ENCODE measurements at places on chromosomes 5 and 9.

- DNase-seq = no peak
These were observed 402.9 kb downstream of the ENC1 start for GRCh38 chr5:74237571-74238145.

- no peak for DNase-seq
These were observed at the start of gene NR2F1-AS1 for GRCh38 chr5:93580927-93581445. TSS of gene NR2F1-AS1 (minus strand) at chr5:93581219.

DNA sequence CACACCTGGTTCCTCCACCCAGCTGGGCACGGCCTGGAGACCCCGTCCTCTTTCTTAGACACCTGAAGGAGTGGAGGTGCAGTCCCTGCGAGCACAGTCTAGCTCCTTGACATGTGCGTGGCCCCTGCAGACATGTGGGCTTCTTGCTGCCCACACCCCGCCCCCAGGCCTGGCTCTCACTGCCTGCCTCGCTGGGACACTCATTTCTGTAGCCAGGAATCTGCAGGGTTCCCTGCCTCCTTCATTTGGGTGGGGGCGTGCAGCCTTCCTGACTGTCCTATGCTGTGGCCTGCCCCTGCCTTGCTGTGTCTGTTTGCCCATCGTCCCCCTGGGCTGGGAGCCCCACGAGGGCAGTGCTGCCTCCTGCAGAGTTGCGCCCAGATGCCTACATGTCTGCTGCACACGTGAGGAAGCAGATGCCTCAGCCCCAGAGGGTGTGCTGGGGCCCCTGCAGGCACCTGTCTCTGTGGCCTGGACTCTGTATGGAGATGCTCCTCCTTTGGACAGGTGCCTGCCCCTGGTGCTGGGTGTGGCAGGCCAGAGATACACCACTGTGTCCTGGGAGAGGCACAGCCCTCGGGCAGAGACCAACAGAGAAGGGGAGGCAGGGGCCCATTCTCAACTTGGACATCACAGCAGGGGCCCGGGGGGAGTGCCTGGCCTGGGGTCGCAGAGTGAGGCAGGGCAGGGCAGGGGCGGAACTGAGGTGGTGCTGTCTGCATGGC lies 22.6 kb downstream of the FLT4 start:
- no peak for DNase-seq

- no peak for DNase-seq
These were observed 34.3 kb downstream of the UBE2R2 start for GRCh38 chr9:33851301-33851700.

- DNase-seq = no peak
These were observed 179.1 kb upstream of the PRLR start for GRCh38 chr5:35409361-35409760.

GRCh38 chr5:1431896-1432295 lies 13.3 kb downstream of the SLC6A3 start:
- DNase-seq = no peak

- DNase-seq = no peak
These were observed 1309.2 kb upstream of the C9orf72 start for GRCh38 chr9:28882529-28882928.

DNA sequence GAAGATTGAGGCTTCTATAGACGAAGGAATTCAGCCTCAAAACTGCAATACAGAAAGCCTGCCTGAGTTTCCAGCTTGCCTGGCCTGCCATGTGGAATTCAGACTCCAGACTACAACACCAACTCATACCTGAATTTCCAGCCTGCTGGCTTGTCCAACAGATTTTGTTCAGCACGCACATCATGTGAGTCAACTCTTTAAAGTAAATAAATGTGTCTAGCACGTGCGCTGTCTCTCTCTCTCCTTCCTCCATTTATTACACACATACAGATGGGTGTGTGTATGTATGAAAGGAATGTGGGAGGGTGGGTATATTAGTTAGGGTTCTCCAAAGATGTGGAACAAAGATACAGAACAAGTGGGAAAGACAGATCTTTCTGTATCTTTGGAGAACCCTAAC lies 82.4 kb upstream of the TAS2R1 start:
- DNase-seq = no peak

DNA sequence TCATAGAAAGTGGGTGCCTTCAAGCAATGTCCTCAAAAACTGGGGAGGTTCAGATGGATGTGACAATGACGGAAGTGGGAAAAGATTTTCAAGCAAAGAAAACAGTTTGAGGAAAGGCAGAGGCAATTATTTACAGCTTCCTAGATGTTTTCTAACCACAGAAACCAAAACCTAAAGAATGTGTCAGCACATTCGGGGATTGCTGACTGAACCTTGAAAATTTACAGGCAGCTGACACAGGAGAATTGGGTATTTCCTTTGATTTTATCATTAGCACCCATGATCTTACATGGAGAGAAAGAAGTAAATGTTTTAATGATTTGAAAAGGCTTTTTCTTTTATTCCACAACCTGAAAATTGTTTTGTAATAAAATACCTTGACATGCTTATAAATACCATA lies 369.0 kb downstream of the ACTL7B start:
- DNase-seq = no peak

- no peak for DNase-seq
These were observed 885.6 kb upstream of the DMAC1 start for GRCh38 chr9:8684978-8685708.

DNA sequence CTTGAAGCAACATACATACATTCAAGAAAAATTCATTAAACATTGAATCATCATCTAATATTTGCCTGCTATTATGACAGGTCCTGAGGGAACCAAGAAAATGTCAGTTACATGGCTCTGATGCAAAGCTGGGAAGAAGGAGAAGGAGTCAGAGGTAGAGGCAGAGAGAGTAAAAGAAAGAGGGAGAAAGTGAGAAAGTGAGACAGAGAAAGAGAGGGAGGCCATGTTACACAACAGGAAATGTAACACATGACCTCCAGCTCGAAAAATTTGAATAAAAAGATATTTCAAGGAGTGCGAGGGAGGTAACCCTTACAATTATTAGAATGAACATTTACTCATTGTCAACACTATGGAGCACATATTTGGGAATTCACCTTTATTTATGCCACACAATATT lies 189.7 kb downstream of the PDE4D start:
- no peak for DNase-seq

DNA sequence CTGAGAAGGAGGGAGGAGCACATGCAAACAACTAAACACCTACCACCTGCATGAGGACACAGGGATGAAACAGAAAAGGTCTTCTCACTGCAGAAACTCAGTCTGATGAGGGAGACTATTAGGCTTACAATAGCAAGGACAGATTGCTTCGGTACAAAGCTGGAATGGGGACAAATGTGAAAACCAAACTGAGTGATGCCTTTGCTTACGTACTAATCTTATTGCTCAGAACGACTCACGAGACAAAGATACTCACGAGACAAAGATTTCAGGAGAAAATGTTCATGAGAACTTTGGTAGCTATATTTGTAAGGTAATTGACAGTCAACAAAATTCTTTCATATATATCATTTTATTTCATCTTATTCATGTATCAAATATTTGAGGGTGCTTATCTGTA lies 71.9 kb upstream of the TAF1L start:
- no peak for DNase-seq

GRCh38 chr5:14168144-14168792 lies 25.1 kb downstream of the TRIO start:
- DNase-seq = no peak

- no peak for DNase-seq
These were observed 142.4 kb upstream of the ERCC6L2 start for GRCh38 chr9:95732802-95733688.

GRCh38 chr5:31855134-31856040 lies 216.5 kb downstream of the PDZD2 start:
- peak; percentile 9 for DNase-seq

DNA sequence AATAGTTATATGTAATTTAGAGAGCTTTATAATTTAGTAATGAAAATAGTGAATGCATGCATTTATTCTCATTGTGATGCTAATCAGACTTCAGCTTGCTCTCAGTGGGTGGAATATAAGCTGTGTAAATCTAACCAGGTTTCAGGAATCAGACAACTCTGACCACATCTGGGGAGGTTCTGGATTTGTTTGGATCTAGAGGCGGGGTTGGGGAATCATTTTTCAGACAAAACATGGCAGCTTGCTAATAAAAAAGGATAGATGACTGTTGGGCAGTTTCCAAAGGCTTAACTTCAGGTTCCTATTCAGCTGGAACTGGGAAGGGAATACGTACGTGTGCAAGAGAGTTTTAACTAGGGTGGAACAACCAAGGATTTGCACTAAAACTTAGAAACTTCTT lies 43.2 kb upstream of the MAMDC2 start:
- no peak for DNase-seq

DNA sequence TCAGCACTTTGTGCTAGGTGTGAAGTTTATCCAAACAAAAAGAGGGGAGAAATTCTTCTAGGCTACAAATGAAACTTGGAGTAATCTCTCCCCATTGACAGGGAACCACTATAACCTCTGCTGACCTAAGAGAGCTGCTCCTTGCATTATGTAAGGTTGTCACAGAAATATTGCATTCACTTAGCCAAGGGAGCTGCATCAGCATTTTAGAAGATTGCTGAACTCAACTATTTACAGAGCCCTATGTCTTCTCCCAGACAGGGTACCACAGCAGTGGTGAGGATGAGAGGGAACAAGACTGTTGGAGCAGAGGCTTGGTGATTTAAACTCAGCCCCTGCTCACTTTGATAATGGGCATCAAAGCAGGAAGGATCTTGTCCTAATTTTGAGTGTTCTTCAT lies 362.0 kb downstream of the TMEM38B start:
- no peak for DNase-seq

DNA sequence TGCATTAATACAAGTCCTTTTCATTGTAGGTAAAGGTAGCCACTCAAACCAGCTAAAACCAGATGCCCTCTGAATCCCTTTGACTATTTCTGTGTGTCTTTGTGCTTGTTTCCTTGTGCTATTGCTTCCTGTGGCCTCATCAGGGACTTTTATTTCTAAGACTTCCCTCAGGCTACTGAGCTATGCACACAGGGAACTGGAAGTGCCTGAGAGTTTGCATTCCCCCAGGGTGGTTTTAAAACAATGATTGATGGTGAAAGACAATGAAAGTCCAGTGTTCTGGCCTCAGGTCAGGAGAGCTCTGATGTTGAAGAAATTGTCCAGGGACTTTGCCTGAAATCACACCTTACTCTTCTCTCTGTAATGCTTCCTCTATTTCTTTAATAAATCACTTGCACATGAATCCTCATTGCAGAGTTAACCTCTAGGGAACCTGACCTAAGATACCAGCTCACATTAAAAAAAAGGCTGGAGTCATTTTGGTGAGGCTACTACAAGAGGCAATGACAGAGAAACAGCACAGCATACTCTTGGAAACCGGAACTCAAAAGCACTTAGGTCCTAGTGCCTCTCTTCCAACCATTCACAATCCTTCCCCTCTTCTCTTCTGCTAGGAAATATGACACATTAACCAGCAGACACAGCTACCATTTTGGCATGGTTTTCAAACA lies 158.1 kb upstream of the NREP start:
- DNase-seq = no peak

DNA sequence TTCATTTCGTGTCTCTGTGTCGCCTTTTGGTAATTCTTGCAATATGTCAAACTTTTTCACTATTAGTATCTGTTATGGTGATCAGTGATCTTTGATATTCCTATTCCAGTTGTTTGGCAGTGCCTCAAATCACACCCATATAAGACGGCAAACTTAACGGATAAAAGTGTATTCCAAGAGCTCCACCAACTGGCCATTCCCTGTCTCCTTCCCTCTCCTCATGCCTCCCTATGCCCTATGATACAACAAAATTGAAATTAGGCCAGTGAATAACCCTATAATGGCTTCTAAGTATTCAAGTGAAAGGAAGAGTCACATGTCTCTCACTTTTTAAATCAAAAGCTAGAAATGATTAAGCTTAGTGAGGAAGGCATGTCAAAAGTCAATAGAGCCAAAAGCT lies 74.8 kb downstream of the CDK5RAP2 start:
- DNase-seq = no peak

- no peak for DNase-seq
These were observed 6.4 kb downstream of the OR2V2 start for GRCh38 chr5:181153814-181154213.

DNA sequence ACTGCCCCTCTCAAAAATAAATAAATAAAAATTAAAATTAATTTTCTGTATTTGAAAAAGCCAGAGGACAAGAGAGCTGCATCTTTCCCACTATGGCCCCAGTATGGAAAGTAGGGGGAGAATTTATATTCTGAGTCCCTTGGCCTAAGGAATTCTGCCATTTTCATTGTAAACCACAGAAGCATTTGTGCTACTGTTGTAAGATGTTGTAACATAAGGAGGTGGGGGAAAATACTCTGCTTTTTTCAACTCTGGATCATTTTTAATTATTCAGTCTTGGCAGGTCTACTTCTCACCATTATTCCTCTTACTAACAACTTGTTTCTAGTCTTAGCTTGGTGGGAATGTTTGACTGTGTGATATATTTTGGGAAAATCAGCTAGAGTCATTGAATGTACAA lies 52.3 kb upstream of the APC start:
- no peak for DNase-seq

DNA sequence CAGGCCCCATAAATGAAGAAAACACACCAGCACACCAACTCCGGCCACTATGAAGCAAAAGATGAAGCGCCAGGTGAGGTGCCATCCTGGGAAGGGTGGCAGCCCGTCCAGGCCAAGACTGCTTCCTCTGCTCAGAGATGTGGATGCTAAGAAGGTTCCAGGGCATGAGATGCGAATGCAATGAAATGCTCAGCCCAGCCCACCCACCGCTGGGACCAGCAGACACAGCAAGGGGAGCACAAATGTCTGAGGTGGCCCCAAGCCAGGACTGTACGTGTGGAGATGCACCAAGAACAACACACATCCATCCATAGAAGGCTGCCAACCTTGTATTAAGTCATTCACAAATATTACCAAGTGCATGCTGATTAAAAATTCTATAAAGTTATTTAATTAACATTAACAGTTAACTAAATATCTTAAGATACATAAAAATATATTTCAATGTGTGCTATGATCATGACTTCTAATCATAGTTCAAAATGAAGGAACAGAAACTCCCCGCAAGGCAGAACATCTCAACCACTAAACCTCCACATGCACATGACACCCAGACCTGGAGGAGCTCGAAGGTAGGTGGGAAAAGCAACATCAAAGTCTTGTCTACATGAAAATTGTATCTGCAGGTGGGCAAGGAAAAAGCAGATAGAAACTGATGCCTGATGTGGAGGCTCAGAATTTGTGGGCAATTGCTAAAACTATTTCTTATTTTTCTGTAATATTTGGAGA lies 43.7 kb downstream of the BICD2 start:
- DNase-seq = no peak

DNA sequence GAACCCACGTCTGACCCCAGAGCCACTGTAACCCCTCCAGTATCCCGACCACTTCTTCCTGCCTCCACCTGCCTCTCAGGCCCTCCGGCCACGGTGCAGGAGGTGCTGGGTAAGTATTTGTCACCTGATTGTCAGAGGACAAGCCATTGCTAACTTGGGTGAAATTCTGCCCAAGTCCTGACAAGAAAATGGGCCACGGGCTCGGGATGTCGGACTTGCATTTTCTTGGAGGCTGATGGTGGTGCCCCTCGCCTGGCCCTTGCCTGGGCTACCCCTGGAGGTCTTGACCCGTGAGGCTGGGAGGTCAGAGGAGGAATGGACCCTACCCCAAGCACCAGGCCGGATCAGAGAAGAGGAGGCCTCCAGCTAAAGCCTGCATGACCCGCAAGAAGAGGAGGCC lies 149.7 kb upstream of the COL5A1 start:
- DNase-seq = no peak

GRCh38 chr9:101631892-101632291 lies 37.1 kb upstream of the PPP3R2 start:
- no peak for DNase-seq
